ENCODE measurements at places on chromosomes 7 and 10.
A peak's percentile ranks its signal among the peaks of the same experiment; 100 is the strongest.

- DNase-seq: no peak
Measured at GRCh38 chr7:91812388-91812787, 68.1 kb downstream of the MTERF1 start.

GRCh38 chr10:65628493-65629139, 1297.2 kb upstream of the LRRTM3 start:
- DNase-seq: no peak

- no peak for DNase-seq
Measured at GRCh38 chr7:117088623-117089194, 135.4 kb downstream of the ST7 start.

DNA sequence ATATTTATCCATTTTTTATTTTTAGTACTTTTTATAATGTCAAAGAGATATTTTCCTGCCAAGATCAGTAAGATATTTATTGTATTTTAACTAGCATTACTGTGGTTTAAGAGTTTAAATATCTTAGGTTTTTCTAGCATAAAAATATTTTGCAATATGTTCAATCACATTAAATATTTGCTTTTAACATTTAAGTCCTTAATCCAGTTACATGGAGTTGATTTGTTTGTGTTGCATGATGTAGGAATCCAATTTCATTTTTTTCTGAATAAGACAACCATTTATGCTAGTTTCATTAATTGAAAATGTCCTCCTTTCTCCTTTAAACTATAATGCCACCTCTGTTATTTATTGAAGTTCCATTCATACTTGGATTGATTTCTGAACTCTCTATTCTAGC, 41.8 kb downstream of the CAV1 start:
- no peak for DNase-seq

GRCh38 chr7:140348161-140348849, 50.0 kb downstream of the SLC37A3 start:
- no peak for DNase-seq

DNA sequence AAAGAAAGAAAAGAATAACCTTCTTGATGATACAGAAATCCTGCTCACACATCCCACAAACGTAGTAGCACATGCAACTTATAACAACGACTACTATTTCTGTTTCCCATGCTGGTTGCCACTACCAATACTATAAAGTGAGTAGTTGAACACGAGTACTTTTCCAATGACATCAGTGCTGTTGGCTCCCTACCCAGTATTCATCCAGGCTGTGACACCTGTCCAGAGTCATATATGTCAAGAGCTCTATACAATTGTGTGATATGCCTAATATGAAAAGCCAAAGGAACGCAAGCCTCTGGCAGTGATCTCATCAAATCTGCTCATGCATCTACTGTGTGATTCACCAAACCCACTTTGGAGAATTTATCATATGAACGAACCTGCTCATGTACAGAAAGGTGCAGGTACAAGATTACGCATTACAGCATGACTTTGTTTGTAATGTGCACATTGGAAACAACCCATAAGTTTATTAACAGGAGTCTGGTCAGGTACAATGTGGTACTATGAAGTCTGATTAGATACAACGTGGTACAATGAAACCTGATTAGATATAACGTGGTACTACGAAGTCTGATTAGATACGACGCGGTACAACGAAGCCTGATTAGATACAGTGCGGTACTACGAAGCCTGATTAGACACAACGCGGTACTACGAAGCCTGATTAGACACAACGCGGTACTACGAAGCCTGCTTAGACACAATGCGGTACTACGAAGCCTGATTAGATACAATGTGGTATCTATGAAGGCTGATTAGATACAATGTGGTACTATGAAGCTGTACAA, 5.8 kb upstream of the ITIH5 start:
- no peak for DNase-seq

DNA sequence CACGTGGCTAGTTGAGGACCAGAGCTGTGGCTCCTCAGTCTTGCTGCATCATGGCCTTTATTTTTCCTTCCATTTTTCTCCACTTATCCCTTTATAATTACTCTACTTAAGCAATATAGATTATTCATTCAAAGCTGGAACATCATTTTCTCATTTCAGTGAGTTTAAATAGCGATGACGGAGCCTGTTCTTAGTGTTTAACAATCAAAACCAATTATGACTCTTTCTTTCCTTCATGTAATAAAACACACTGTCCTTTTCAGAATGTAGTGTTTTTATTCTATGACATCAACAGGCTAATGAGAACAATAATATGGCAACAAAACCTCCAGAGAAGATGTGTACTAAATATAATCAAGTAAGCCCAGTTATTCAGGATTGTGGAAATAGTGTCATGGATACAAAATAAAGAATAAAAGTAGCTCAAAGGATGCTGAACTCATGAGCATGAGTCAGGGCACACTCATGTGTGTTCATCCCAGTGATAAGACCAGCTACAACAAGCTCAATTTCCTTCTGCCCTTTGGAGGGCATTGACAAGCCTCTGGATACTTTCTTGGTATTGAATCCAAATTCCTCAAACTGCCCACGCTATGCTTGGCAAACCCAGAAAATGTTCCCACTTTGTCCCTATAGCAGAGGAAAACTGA, 188.4 kb downstream of the CYP26A1 start:
- DNase-seq: no peak

DNA sequence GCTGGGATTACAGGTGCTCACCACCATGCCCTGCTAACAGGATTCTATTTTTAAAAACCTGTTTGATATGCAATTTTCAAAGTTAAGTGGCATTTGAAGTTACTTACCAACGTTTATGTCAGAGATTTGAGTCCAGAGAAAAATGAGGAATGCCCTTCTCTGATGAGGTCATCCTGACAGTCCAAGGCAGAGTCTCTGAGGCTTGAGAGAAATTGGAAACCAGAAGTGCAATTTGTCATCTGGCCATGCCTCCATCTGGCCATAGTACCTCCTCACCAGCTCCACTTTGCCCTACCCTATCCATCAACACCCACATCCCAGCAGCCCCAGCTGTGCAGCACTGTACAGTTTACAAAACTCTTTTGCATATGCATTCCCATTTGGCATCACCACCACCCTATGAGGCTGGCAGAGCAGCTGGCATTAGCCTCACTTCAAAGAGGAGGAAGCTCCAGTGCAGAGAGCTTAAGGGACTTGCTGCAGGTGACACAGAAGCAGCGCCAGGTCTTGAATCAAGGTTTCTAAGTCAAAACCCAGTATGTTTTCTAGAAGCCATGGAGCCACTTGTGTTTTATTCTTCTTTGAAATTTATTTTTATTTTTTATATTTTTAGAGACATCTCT, 54.5 kb upstream of the PDZD8 start:
- DNase-seq: no peak

DNA sequence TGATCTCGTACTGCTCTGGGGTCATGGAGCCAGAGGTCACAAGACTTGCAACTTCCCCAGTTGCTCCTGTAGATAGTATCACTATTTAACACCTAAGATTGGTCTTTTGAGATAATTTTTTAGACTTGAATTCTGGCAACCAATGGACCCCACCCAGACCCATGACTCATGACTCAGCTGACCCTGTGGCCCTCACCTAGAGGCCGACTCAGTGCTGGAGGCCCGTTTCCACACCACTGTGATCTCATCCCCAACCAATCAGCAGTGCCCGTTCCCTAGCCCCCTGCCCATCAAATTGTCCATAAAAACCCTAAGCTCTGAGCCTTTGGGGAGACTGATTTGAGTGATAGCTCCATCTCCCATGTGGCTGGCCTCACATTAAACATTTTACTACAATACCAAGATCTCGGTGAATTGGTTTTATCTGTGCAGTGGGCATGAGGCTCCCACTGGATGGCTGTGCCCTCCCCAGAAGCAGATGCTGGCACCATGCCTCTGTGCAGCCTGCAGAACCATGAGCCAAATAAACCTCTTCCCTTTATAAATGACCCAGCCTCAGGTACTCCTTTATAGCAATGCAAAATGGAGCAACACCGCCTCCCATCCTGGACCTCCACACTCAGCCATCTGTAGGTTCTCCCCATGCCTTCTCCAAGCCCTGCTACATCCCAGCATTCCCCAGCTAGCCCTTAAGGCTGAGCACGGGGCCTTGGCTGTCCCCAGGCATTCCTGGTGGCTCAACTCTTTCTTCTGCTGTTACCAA, 98.8 kb downstream of the PRKAG2 start:
- no peak for DNase-seq

DNA sequence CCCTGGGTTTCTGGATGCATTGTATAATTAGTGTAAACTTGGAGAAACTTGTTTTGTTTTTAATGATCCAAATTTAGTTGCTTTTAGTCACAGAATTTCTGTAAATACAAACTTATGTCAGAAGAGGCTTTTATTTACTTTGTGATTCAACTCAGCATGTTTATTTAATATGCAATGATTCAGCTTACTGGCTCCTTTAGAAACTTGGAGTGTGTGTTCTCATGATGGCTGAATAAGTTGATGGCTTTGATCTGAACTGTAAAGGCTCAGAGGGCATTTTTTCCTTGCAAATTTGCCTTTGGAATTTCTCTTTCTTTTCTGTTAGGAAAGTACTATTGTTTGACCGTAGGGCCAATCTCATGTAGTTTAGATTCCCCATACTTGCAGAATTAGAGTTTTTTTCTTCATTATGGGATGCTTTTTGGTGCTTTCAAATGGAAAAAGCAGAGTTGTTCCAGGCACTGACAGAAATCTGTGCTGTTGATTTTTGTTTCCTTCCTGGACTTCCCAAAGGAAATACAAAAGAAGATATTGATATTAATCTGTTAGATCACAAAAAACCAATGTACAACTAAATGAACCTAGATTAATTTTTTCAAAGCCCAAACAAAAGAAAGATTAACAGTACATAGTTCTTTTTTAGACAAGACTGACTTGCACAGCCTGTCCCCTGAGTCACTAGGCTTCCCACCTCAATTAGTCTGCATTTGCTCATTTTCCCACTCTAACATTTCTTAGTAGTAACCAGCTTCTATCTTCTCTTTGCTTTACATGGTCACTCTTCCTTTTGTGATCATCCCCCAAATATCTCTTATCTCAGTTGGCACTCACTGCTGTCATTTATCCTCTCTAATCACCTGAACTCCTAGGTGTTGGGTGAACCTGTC, 96.8 kb upstream of the AGR3 start:
- DNase-seq: no peak

DNA sequence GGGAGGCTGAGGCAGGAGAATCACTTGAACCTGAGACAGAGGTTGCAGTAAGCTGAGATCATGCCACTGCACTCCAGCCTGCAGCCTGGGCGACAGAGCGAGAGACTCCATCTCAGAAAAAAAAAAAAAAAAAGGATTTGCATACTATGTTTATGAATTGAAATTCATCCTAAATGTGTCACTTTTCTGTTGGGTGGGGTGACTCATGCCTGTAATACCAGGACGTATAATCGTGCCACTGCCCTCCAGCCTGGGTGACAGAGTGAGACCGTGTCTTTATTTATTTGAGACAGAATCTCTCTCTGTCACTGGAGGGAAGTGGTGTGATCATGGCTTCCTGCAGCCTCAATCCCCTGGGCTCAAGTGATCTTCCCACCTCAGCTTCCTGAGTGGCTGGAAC, 5.8 kb downstream of the ZNF212 start:
- DNase-seq: peak; percentile 76

DNA sequence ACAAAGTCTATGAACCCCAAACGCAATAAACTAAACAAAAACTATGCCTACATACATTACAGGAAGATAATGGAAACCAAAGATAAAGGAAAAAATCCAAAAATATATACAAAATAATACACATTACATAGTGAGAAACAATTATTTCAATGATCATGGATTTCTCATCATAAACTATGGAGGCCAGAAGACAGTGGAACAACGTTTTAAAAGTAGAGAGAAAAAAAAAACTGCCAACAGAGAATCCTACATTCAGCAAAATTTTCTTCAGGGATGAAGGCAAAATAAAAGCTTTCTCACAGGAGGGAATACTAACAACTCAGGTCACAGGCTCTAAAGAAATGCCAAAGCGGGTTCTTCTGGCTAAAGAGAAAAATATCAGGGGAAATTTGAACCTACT, 42.9 kb upstream of the FAM13C start:
- no peak for DNase-seq

- DNase-seq: no peak
Measured at GRCh38 chr10:3404381-3404780, 231.8 kb upstream of the PITRM1 start.

GRCh38 chr10:132187430-132188138, 836 bp downstream of the DPYSL4 start:
- no peak for DNase-seq

All from activated CD8-positive, alpha-beta T cell treated with anti-CD3 and anti-CD28 coated beads for 36 hours (primary cell).